Hematopoietic multipotent progenitor cell (in vitro differentiated cells): ENCODE measurements at places on chromosomes 12 and 14.

DNA sequence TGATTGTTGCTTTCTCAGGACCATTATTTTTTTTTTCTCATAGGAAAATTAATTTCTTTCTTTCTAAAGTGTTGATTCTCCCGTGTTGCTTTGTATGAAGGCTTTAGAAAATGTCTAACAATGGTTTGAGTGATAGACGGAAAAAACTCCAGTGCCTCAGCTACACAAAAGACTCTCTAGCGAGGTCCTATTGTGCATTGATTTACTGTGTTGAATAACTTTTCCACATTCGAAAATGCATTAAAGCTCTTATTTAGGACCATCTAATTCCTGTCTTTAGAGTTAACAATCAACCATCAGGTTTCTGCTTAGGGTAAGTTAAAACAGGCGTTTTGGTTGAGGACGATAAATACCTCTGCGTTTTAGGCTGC, 99.6 kb downstream of the PTPN11 start:
- DNase-seq, result no peak

DNA sequence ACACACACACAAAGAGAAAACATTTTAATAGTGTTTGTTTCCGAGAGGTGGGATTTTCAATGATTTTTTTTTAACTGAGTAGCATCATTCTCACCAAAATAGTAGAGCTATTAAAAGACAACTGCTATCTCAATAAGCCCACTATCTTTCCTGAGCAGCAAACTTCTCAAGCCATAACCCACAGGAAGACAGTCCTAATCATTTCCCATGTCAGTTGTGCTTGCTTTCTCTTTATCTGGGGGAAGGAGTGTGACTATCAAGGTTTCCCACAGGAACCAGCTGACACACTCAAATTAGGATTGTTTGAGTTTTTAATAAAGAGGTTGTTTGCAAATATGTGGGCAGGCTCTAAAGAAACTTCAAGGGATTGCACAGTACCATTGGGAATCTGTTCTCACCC, 4.9 kb upstream of the MAX start:
- peak; percentile 57 for DNase-seq

DNA sequence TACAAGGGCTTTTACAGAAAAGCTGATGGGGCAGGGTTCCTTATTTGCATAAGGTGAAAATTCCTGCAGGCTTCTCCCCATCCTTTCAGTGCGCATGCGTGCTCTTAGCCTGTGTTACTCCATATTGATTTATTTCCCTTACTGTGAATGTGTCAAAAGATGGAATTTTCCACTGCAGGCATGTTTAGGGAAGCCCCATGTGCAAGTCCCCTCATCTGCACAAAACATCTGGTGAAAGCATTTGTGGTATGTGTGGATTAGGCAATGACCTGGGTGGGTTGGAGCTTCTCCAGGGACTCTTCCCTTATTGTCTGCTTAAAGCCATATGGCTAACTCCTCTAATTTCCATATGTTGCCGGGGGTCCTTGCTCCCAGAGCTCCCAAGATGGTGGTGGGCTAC, 912.7 kb upstream of the LRFN5 start:
- DNase-seq, result no peak

DNA sequence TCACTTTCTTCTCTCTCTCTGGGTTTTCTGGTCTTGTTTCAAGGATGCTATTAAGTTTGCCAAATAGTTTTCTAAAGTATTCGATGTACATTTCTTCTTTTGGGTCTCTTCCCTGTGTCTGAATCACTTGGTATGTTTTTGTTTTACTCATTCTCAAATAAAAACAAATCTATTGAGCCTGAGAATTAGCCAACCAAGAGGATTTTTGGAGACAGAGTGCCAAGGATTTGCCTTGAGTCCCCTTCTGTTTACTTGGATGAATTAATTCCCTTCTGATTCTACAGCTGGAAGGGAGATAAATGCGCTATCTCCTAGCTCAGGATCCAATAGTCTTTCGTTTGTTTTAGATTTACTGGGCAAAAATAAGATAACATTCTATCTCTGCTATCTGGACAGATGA, 255.5 kb downstream of the SYT10 start:
- no peak for DNase-seq

DNA sequence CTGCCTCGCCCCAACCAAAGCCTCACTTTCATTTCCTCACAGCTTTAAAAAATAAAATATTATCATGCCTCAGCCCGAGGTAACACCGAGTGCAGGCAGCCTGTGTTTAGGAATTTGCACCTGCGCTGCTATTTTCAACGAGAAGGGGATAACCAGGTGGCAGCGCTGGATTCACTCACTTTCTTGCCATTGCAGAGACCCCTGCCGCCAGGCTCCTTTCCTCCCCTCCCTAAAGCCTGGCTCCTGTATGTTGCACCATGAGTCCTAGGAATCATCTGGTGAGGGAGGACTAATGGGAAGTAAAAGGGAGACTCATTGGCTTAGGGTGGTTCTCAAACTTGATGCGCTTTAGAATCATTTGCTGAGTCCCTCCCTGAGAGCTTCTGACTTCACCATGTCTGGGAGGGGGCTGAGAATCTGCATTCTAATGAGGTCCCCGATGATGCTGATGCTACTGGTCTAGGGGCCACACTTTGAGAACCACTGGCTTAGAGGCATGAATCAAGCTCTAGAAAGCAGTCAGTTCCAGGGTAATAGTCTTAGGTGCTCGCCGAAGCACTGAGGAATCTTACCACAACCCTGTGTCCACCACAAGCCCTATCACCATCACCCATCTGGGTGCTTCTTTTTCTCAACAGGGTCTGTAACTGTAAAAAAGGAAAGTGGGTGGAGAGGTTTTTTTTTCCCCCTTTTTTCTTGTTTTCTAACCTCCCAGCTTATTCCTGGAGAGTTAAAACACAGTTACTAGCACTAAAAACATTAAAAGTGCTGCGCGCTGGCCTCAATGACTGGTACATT, 83.8 kb downstream of the SLC38A1 start:
- no peak for DNase-seq

DNA sequence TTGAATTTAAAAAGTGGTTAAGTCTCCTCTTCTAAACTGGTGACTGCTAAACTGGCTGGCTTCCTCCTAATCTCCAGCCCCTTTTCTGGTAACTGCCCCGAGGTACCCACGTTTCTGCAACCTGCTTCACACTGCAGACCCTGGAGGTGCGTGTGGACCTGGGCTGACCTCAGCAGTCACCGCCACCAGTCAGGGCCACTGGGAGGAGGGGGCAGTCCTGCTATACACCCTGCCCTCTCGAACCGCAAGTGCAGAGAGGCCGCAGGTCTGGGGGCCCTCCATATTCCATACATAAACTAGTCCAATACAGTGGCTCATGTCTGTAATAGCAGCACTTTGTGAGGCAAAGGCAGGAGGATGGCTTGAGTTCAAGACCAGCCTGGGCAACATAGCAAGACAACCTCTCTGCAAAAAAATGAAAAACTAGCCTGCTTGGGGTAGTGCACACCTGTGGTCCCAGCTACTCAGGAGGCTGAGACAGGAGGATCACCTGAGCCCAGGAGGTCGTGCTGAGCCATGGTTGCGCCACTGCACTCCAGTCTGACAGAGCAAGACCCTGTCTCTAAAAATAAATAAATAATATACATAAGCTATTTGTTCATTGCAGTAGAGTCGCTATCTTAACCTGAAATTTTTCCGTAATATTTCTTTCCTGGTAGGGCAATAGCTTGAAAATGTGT, 25.6 kb downstream of the VPS37B start:
- no peak for DNase-seq

DNA sequence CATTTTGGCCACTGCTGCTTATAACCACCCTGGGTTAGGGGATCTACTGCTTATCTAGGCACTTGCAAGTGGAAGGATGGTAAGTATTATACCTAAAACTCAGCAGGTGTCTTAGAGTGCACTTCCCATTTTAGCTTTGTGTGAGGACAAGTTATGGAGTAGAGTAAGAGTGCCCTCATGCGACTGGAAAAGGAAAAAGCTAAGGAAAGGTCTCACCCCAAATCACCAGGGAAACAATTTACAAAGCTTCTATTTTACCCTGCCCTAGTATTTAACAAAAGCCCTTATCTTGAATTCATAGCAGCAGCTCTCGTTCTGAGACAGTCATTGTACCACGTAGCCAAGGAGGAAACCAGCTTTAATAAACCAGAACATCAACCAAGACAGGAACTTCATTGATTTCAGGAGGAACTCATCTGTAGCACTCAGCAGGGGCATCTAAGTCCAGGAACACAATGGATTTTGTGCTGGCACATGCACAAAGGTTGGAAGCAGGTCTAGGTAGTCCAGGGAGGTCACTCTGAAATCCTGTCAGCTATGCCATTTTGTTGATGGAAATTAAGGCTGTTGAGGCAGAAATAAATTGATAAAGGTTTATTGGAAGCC, 2.9 kb downstream of the RDH12 start:
- DNase-seq, result peak; percentile 87
